ENCODE measurements at places on chromosomes 3 and 15.

DNA sequence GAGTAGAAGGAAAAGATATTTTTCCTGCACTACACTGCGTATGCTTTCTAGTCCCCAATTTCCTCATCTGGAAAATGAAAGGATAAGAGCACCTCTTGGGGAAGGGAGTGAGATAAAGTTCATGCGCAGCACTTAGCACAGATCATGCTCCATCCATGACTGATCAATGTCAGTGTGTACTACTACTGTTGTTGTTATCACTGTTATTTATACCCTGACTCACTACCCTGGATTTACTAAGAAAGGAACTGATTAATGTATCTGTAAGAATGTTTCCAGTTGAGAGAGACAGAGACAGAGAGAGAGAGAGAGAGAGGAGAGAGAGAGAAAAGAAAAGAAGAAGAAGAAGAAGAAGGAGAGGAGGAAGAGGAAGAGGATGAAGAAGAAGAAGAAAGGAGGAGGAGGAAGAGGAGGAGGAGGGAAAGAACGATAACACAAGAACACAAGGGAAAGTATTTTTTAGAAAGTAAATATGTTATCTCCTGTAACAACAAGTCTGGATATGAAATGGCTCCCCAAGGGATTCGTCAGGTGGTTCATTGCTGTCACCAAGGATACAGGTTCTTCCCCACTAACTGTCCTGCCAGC, 212.2 kb upstream of the PROK2 start:
- no peak for DNase-seq

DNA sequence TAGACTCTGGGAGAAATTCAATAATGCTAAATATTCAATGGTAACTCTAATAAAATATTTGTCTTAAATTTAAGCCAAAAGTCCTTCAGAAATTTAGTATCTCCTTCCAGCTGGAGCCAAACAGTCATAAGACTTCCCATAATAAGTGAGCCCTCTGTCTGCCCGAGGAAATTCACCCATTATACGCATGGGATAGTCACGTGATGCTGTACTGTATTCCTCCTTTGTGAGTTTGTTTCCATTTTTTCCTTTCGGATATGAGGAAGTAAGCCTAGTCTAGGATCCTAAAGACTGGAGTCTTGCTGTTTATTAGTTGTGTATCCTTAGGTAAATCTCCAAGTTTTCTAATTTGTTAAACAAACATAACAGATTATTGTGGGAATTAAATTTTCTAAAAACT, 110.4 kb upstream of the PLAAT1 start:
- DNase-seq, result no peak

GRCh38 chr3:186319945-186320344, 42.1 kb downstream of the DGKG start:
- DNase-seq, result no peak

DNA sequence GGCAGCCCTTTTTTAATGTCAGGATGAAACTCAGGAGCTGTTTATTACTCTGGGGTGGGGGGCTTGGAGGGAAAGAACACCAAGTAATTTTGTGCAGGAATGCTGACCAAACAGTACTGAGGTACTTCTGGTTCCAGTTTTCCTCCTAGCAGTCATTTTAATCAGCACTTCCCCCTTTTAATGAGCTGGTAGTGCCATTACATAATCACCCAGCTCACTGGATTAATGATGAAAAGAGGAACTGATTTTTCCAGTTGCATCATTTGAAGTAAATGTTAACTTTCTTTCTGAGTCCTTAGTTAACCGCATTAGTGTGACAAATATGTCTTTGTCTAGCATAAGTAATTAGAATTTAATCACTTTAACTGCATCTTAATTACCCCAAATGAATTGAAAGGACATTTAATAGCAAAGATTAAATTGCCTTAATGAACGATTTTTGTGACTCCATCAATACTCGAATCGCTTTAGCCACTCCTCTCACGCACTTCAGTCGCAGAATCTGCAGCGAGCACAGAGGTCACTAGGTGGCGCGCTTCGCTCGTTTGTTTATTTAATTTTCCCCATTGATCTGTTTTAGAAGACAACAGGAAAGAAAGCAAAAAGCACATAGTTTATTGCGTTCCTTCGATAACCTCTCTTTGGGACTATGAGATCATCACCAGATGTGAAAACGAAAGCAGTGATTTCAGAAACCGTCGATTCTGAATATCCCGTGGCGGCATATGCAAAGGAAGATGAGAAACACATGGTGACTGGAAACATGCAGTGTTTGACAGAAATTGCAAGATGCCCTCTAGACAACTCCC, 9.8 kb downstream of the ONECUT1 start:
- DNase-seq, result peak; percentile 50

DNA sequence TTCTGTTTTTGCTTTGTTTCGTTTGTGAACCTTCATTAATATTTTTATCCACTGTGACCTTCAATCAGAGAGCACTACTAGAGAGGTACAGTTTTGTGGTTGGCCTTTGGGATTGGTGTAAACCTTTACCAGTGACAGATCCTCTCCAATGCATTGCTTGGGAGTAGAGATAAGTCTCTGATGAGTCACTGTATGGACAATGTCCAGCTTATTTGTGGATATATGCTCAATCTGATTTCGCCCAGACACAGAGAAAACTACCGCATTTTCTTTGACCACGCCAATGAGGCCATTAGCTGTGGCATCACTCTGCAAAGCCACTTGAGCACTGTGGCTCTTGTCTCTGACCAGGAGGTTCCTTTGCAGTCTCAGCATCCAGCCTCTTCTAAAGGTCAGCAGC, 964.7 kb downstream of the TUSC7 start:
- no peak for DNase-seq

GRCh38 chr3:13596426-13597205, 47.7 kb downstream of the FBLN2 start:
- DNase-seq, result no peak

GRCh38 chr3:108133048-108133369, 42.2 kb upstream of the CD47 start:
- DNase-seq, result no peak

- no peak for DNase-seq
Observed at GRCh38 chr3:154304116-154304786, 20.0 kb downstream of the DHX36 start.

GRCh38 chr15:55683376-55683775, 59.6 kb downstream of the PRTG start:
- no peak for DNase-seq

GRCh38 chr3:133492159-133492741, 81.2 kb upstream of the CDV3 start:
- no peak for DNase-seq

DNA sequence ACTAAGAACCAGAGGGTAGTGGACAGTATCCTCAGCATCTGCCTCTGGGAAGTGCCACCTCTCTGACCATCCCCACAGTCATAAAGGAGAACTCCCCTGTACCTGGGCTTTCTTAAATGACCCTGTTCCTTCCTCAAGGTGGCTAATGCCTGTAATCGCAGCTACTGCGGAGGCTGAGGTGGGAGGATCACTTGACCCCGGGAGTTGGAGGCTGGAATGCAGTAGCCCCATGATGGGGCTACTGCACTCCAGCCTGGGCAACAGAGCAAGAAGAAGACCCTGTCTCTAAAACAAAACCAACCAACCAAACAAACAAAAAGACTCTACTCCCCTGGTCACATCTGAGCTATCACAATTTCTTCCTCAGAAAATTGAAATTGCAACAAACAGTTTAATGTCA, 848 bp upstream of the BUB1B start:
- DNase-seq, result no peak

DNA sequence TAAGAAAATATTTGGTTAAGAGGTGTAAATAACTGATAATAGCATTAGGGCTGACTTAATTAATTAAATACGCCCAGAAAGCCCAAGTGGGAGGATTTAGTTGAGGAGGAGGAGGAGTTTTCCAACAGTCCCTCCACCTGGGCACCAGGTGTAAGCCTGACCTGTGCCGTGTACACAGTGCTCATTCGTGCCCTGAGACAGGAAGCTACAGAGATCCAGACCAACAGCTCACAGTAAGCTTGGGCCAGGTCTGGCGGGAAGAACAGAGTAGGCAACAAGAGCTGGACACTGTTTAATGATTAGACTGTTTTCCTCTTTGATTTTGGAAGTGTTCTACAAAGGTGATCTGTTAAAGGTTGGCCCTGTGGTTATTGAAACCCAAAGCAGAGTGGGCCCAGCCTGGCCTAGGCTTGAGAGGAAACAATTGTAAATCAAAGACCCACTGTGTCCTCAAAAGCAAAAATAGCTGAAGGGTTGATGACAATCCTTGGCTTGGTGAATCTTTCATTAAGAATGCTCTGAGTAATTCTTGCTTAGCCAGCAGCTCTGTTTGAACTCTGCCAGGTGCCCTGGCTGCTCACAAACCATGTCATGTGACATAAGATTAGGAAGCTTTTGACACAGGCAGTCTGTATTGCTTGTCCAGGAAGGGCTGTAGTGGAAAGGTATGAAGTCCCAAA, 13.8 kb downstream of the SQOR start:
- DNase-seq, result no peak

DNA sequence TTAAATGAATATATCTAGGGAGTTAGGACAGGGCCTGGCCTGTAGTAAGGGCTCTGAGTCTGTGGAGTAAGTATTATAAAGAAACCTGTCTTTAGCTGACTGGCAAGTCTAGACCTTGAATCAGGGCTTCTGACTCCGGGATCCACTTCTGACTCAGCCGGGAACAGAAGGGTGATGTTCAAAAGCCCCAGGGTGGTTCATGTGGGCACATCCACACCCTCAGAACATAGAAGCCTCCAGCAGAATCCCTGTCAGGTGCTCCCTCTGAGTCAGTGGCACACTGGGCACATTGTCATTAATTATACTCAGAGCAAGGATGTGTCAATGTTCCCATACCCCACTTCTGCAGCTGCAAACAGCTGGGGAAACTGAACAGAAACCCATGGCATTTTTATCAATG, 26.7 kb upstream of the SNRK start:
- DNase-seq, result no peak

DNA sequence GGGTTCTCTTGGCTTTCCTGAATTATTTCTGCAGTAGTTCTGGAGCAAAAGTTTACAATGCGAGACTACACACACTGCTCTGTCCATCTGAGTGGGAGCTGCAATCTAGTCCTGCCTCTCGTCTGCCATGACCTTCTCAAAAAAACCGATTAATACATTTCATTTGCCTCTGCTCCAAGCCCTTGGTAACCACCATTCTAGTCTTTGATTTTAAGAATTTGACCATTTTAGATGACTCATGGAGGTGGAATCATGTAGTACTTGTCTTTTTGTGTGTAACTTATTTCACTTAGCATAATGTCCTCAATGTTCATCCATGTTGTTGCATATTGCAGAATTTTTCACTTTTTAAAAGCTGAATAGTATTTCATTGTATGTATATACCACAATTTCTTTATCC, 356.9 kb downstream of the SV2B start:
- DNase-seq, result no peak

- DNase-seq, result no peak
Observed at GRCh38 chr3:89179355-89180001, 72.1 kb downstream of the EPHA3 start.

- no peak for DNase-seq
Observed at GRCh38 chr3:157101486-157101885, 58.5 kb downstream of the CCNL1 start.

- DNase-seq, result no peak
Observed at GRCh38 chr3:30611613-30612436, 5.4 kb downstream of the TGFBR2 start.

- DNase-seq, result no peak
Observed at GRCh38 chr3:194946091-194946490, 260.4 kb downstream of the FAM43A start.

DNA sequence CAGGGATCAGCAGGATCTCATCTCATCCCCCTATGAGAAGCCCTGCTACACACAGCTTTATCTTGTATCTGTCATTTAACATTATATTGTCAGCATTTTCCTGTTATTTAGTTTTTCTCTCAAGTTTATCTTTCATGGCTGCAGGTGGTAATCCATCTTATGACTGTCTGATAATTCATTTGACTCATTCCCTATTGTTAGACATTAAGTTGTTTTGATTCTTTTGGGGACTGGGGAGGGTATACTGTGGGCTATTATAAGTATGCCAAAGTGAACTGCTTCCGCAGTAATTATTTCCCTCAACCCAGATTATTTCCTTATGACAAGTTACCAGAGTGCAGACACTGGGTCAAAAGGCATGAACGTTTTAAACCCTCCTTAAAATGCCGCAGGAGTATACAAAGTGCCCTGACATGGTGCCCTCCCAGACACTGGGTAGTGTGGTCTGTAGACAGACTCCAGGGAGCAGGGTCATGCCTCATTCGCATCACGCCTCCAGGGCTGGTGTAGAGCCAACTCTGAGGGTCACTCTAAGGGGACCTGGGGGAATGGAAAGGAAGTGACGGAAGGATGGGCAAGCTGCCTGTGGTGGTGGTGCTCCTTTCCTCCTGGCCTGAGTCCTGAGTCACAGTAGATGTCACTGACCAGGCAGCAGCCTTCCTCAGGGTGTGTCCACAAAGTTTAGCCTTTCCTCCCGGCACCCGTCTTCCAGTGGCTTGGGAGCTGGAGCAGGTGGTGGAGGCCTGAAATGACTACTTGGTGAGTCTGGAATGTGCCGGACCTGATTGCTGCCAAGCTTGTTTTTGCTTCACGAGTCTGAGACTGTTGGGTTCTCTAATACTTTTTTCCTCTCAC, 11.6 kb downstream of the GPR160 start:
- no peak for DNase-seq

GRCh38 chr3:46750555-46751038, 32.9 kb upstream of the PRSS50 start:
- no peak for DNase-seq

DNA sequence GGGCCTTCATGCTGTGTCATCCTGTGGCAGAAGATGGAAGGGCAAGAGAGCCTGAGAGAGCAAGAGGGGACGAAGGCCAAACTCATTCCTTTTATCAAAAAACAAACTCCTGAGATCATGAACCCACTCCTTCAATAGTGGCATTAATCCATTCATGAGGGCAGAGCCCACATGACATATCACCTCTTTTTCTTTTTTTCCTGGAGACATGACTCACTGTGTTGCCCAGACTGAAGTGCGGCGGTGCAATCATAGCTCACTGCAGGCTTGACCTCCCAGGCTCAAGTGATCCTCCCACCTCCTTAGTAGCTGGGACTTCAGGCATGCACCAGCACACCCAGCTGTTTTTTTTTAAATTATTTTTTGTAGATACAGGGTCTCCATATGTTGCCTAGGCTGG, 92.0 kb upstream of the RNU6-1 start:
- no peak for DNase-seq

DNA sequence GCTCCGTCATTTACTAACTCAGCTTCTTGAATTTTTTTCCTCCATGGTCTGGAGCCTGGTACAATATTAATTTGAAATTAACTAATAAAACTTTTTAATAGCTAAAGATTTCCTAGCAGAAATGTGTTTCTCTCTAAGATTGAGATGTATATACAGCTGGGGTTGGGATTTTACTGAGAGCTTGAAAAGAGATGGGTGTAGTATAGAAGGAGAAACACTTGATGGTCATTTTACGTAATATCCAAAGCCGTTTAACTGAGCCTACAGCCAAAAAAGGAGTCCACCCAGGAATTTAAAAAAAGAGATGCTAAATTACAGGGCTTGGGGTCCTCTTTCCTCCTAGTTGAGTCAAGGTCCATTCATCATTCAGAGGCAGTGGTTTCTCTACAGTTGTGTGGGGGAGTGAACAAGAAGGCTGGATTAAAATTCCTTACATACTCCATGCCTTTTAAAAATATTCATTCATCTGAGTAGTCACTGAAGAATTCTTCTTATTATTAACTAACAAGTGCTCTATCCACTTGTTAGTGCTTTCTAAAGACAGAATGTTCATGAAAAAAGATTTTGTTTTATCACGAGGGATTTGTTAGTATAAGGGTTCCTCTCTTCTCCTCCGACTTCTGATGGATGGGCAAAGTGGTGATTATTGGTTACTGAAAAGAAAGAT, 255.3 kb upstream of the IL12A start:
- no peak for DNase-seq

- no peak for DNase-seq
Observed at GRCh38 chr3:110343376-110343775, 728.2 kb upstream of the NECTIN3 start.

- DNase-seq, result no peak
Observed at GRCh38 chr3:61118830-61119229, 132.4 kb downstream of the FHIT start.
